ENCODE measurements at places on chromosomes 12 and 14.

- DNase-seq: no peak
Observed at GRCh38 chr12:131491155-131491554, 219.7 kb upstream of the SFSWAP start.

DNA sequence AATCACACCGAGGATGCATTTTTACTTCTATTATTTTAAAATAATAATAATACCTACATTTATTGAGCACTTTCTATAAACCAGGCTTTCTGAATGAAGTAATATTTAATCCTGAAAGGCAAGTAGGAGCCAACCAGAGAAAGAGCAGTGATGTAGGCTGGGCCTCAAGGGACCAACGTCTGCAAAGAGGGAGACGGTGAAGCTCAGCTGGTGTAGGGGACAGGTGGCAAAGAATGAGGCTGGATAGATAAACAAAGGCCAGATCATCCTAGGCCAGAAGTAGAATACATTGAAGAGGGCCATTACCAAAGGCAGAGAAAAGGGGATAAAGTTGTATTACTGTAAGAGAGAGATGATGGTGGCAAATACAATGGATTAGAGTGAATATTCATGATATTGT lies 810 bp upstream of the TMBIM4 start:
- DNase-seq: no peak

DNA sequence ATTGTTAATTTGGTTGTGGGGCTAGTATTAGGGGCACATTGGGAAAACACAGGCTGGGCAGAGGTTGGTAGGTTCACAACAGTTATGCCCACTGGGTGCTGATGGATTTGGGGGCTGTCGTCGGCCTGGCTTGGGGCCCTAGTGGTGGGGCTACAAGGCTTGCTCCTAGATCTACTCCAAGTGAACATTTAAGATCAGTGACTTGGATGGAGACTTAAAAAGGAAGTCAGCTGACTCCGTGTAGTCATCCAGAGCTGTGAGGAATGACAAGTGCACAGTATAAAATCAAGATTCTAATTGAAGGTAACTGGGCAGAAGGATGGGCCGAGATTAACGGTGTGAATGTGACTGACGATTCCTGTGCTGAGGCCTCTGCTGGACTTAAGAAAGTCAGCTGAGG lies 12.8 kb upstream of the NR4A1 start:
- no peak for DNase-seq

DNA sequence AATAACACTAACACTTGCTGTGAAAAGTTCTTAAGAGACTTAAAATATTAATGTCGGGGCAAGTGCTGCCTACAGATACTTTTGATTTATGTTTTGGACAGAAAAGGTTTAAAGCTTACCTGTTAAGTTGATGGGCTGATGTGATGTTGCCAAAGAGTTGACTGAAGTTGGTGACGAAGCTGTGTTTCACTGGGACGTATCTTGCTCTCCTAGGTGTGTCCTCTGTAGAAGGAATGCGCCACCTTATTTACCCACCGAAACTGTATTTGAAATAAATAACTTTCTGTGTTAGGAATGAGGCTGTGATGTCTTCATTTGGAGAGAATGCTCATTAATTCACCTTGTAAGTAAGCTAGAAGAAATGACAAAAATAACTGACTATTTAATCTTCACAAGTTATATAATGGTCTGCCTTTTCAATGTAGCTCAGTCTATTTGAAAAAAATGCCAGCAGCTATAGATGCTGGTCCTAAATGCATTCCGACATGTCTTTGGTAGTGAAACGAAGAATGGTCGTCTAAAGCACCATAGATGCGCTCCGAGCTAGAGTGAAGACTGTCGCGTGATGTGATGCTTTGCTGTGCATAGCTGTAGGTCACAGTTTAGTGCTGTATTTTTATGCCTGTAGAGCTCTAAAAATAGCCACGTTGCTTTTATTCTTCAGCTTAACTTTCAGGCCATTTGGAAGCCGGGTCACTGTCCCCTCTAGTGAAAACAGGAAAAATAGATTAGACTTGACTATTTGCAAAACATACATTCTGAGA lies at the start of gene RD3L:
TSS of gene RD3L (minus strand) at position 557 of the 764 bp plus-strand sequence. CDS start 834 bp downstream, outside the sequence.
- no peak for DNase-seq

DNA sequence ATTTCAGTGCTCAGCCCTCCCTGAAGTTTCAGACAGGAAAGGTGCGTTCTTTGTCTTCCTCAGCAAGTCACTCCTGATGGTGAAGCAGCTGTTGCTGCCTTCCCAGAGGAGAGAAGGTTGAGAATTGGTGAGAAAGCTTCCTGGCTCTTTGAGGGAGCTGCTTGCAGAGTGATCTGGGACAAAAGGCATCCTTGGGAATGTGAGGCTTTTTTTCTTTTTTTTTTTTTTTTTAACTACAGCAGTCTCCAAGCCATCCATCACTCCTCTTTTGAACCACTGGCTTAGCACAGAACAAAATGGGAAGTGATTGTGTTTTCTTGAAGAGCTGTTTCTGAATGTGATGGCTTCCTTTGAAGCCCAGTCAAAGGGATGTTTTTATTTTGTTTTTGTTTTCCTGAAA lies 120.4 kb upstream of the LRIG3 start:
- DNase-seq: no peak

GRCh38 chr14:42994051-42994736 lies 1387.5 kb downstream of the LRFN5 start:
- no peak for DNase-seq

- DNase-seq: no peak
Observed at GRCh38 chr12:72380441-72380840, 108.3 kb downstream of the TRHDE start.

DNA sequence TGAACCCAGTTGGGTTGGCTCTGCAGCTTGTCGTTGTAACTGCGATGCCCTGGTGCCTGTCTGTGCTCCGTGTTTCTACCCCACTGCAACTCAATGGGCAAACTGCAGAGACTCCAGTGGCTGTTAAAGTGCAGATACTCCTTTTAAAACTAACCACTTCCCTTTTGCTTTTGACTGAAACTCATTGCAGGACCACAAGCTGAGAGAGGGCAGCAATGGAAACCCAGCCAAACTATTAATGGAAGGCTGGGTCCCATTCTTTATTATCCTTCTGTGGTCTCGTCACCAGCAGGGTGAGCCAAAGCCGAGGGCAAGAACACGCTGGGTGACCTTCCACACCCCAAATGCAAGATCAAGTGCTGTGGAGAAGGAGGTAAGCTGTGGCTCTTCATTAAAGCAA lies 910.4 kb downstream of the VRK1 start:
- no peak for DNase-seq

DNA sequence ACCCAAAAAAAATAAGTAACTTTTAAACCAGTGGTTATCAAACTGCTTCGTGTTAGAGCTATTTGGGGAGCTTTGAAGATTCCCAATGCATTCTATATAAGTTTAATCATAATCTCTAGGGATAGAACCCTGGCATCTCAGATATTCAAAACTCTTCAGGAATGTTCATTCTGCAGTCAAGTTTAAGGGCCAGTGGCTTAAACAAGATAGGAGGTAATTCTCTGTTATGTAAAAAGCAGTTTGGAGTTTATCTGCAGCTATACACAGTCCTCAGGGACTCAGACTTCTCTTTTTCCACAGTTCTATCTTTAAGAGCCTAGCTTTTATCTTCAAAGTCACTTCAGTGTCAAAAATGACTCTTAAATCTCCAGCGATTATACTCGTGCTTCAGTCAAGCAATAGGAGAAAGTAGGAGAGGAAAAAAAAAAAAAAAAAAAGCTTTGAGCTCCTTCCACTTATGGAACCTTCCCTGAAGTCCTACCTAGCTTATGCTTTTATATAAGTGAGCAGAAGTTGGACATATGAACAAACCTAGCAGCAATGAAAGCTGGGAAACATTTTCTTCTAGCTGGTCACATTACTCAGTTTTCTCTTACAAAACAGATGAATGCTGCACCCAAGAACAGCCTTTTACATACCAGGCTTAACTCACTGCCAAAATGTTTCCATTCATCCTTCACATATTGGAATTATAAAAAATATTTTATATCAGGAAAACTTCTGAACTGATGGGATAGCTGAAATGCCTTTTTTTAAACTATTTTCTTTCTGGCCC lies 302.8 kb downstream of the FSCB start:
- no peak for DNase-seq

All from activated CD8-positive, alpha-beta memory T cell treated with anti-CD3 and anti-CD28 coated beads for 48 hours (primary cell).